ENCODE measurements at places on chromosomes 13 and 19.

DNA sequence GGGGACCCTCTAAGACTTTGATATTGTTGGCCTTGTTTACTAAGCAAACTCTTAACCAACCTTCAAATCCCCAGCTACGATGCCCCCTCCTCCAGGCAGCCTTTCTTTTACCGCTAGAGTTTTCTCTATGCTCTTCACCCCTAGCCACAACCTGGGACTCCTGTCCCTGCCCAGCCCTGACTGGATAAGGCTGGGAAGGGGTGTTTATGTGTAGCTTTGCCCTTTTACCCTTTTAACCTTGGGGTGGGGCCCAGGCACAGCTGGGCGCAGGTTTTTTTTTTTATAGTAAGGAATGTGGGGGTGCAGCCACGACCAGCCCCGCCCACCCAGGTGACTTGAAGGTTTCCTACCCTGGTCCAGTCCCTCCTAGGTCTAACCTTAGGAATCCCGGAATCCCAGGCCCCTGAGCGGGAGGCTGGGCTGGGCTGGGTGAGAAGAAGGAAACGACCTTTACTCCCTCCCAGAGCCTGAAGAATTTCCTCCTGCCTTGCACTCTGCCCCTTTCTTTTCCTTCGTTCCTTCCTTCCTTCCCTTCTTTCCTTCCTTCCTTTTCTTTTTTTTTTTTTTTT, 12.2 kb downstream of the TJP3 start:
- no peak for DNase-seq

DNA sequence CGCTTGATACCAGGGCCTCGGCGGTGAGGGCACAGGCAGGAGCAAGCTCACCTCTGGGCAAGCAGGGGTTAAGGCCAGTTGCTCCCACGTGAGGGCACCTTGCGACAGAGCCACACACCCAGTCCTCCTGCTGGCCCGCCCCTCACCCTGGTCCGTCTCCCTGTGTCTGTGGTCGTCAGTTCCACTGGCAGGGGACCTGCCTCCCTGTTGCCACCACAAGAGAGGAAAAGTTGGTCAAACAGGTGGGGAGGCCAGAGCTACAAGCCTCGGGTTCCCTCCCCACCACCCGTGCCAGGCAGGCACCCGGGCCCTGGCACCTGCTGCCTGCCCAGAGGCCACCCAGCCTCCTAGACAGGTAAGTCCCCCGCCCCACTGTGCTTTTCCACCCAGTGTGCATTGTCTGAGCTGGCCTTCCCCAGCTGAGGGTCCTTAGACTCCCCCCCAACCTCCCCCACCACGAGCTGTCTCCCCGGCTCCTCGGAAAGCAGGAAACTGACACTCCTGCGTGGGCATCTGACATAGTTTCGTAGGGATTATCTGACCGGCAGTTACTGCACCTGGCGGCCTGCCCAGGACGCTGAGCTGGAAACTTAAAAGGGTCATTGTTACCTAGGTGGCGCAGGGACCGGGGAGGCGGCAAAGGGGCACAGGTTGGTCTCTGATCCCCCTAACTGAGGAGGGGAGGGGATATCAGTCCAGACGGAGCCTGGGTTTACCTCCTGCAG, at the start of gene TJP3:
Gene TJP3, plus strand, starts transcription at position 178 of the 725 bp plus-strand sequence. CDS start 20,049 bp downstream, outside the sequence.
- DNase-seq = no peak

- DNase-seq = no peak
Measured at GRCh38 chr13:73039201-73040108, 19.4 kb upstream of the KLF5 start.

DNA sequence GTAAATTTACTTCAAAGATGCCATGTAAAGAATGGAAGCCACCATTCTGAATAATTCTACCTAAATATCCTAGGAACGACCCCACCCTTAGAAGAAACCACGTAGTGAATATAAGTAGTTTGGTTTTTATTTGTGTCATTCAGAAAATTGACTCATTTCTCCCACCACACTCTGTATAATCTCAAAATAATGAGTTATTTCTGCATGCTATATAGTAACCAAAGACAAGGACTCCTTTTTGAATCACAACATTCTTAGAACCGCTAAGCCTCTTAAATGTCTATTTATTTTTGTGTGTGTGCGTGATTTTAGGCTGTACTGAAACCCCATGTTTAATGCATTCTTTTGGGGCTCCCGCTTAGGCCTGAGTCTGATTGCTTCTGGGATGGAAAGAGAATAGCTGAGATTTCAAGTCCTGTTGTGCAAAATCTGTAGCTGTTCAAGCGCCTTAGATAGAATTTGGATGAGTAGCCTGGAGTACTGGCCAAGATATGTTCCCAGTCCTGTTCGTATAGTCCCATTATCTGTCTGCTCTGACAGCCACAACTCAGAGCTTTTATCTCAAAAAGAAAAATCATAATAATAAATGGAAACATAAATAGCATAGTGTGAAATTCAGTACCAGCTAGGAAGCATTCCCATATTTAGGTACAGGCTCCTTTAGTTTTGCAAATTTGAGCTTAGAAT, 532.4 kb upstream of the NBEA start:
- DNase-seq = no peak

- no peak for DNase-seq
Measured at GRCh38 chr19:36152019-36152351, 262 bp downstream of the COX7A1 start.

DNA sequence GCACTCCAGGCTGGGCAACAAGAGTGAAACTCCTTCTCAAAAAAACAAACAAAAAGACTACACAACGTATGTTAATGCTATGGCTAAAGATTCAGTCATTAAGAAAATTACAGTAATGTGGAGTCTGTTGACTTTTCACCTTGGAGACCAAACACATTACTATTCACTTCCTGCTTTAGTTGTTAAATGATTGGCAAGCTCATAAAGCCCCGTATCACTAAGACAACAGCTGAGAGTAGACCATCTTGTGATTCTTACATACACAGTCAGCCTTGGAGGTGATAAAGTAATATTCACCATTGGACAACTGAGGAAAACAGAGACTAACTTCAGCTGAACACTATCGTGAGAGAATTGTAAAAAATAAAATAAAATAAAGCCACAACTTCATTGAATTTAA, 86.5 kb downstream of the KCTD12 start:
- no peak for DNase-seq

GRCh38 chr13:53890696-53891095, 862.1 kb downstream of the OLFM4 start:
- no peak for DNase-seq

DNA sequence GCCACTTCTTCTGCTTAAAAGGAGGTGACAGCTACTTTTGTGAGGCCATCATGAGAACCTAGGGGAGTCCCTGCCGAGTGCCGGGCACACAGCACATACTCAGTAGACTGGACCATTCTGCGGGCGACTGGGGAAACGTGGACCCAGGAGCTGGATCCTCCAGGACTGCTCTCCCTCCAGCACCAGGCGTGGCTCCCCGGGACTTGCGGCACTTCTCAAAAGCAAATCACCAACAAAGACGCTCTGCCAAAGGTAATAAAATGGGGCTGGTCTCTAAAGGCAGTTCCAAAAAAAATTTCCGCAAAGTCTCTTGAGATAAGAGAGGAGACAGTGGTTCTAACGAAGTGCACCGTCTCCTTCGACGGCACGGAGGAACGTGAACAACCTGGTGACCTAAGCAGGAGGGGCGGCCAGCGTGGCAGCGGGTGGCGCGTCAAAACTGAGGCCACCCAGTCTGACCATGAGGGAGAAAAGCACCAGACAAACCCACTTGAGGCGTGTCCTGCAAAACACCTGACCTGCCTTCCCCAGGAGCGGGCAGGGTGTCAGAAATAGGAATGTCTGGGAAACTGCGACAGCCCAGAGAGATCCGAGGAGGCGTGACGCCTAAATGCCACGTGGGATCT, 1.4 kb upstream of the TMPRSS9 start:
- no peak for DNase-seq

- DNase-seq = no peak
Measured at GRCh38 chr13:49251326-49251725, 3.6 kb downstream of the CDADC1 start.

DNA sequence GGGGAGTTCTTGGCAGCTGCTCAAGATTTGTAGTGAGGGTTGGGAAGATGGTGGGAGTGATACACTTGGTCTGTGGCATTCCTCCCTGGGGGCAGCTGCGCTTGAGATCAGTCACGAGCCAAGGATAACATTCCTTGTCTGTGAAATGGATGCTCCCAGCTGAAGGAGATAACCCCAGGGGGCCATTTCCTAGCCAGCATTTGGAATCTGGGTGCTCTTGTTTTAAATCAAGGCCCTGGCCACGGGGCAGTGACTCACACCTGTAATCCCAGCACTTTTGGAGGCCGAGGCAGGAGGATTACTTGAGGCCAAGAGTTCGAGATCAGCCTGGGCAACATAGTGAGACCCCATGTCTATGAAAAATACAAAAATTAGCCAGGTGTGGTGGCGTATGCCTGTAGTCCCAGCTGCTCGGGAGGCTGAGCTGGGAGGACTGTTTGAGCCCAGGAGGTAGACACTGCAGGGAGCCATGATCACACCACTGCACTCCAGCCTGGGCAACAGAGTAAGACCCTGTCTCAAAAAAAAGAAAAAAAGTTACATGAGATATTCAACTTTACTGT, 4.6 kb downstream of the PKN1 start:
- no peak for DNase-seq
